ENCODE measurements at places on chromosomes 4 and X. TPM values are rescaled to one million over a fixed set of nuclear protein-coding genes. Genes with fewer than 3 reads are reported as not detected.
A peak's percentile ranks its signal among the peaks of the same experiment; 100 is the strongest.

The ATP1B4 gene
- total RNA-seq = not detected

The RAI2 gene
- 3.2 TPM for total RNA-seq

The JAKMIP1 gene
- 10.7 TPM for total RNA-seq

DNA sequence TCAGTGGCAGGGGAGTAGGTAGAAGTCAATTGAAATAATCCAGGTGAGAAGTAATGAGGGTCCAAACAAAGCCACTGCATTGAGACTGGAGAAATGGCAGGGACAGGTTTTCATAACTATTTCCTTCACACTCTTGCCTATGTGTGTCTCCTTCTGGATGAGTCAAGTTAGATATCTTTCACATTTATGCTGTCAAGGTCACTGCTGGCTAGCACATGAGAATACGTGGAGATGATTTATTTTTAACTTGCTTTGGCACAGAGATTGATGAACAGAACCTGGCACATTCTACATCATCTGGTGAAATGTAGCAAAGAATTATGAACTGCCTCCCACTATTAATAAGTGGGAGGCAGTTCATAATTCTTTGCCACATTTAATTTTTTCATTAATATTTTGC is 66.7 kb upstream of the BOD1L1 start:
- no peak for DNase-seq

GRCh38 chr4:29304595-29304994 is 1415.6 kb upstream of the PCDH7 start:
- no peak for DNase-seq

DNA sequence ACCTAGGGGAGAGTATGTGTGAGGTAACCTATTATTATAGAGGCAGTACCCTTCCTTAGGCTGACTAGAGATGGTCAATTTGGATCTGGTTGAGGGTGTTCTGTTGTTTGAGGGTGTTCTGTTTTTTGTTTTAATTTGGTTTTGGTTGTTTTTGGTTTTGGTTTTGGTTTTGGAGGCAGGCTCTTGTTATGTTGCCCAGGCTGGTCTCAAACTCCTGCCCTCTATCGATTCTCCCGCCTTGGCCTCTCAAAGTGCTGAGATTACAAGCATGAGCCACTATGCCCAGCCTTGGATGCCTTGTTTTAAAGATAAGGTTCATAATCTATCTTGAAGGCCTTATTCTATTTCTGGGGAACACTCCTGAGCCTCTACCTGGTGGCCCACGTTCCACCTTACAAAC is 912 bp downstream of the CXorf65 start:
- no peak for DNase-seq

DNA sequence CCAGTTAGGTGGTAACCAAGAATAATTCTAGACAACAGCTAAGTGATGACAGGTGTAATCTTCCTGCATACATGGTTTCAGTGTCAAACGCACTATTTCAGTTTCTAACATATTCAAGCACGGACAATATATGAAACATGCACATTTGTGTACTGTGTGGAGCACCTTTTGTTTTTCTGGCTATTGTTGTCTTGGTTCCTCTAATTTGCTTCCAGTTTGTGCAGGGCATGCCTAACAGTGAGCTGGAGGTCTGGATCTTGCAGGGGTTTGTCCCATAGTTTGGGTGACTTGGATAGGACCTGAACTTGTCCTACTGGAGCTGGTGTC is 70.5 kb upstream of the TBC1D9 start:
- no peak for DNase-seq

GRCh38 chrX:25523574-25524540 is 508.1 kb upstream of the ARX start:
- DNase-seq = peak; percentile 31

DNA sequence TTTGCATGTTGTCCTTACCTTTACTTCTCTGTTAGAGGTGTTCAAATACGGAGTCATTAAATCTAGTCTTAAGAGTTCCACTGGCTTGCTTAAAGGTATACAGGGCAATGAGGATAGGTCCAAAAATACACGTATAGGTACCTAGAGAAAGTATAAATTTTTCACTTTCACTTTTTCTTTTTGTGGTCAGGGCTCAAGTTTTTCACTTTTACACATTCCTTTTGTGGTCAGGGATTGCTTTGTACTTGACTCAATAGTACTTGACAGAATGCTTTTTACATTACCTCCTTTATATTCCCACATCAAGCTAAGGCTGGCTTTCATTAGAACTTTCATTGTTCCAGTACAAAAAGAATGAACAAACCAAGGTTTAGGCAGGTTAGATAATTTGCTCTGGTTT is 21.7 kb downstream of the TMEM184C start:
- no peak for DNase-seq

All from cerebellum (tissue), 4 donors.